ENCODE measurements at places on chromosomes 4 and X.

DNA sequence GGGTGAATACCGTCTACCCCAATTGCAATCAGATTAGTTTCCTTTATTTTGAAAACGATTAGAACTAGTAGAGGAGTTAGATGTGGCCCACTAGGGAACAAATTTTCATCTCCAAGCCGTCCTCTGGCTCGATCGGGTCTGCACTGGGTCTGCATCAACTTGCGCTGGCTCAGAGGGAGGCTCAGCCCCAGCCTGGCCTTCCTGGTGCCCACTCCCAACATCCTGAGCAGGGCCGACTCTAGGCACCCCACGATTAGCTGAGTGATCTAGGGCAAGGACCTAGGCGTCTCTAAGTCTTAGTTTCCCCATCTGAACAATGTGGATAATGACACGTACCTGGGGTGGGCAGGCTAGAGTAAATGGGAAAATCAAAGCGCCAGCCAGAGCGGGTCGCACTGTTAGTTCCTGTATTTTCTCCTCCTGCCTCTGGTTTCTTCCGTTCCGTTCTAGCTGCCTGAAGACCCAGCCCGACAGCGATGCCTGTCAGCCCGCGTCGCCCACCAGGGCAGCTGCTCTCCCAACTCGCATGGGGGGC lies 7.7 kb upstream of the HAND2 start:
- no peak for DNase-seq

DNA sequence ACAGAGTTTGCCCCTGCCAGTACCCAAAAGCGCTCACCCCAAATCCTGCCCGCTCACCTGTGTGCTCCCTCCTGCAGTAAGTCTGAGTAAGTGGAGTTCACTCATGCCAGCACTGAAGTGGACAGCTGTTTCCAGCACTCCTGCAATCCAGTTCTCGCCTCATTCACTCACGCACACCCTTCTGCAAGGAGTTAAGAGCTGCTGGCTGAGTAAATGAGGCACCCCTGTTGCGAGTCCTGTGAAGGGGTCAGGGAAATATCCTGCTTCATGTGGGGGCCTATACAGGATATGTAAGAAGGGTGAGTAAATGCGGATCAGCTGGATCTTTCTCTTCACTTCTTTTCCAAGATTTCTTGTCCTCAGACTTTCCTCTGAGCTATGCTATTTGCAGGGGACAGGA lies 23.5 kb downstream of the CXCL8 start:
- no peak for DNase-seq

DNA sequence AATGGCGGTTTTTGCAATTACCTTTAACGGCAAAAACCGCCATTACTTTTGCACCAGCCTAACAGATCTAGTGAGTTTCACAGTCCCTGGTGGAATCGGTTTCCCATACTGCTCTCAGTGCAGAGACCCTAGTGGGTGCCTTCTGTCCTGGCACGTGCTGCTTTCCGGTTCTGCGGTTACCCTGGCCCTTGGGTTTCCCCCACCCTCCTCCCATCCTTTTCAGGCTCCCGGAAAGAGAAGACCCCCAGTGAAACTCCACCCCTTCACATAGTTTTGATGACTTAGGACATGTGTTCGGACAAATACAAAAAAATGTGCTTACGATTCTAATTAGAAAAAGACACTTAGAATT lies 36.9 kb downstream of the NLGN3 start:
- DNase-seq: no peak

- no peak for DNase-seq
Measured at GRCh38 chrX:69900491-69900890, 149.2 kb downstream of the AWAT2 start.

- DNase-seq: no peak
Measured at GRCh38 chr4:141789716-141790115, 153.3 kb downstream of the IL15 start.

DNA sequence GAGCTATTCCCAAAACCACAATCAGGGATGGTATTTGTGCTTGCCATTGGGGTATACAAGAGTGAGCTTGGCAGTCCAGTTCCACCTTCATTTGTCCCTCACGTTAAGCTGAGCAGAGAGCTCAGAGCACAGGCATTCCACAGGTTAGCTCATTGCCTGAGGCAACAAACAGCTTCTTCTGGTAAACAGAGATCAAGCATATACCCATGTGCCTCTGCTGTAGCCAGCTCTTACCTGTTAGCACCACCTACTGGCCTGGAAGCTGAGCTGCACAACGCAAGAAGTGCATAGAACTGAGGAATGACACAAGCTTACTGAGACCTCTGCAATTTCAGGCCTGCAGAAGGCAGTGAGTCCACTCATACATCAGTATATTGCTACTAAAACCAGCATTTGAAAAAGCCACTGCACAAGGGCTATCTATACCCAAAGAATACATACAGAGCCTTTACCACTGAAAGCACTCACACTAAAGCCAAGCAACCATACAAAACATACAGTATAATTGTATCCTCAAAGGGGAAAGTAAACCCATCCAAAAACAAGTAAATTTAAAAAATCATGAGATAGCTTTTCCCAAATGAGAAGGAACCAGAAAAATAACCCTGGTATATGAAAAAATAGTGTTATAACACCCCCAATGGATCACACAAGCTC lies 258.3 kb upstream of the GABRA2 start:
- no peak for DNase-seq

GRCh38 chr4:172819353-172819752 lies 349.3 kb upstream of the GALNT7 start:
- DNase-seq: no peak

GRCh38 chr4:108709234-108709633 lies 53.6 kb downstream of the ETNPPL start:
- DNase-seq: no peak

DNA sequence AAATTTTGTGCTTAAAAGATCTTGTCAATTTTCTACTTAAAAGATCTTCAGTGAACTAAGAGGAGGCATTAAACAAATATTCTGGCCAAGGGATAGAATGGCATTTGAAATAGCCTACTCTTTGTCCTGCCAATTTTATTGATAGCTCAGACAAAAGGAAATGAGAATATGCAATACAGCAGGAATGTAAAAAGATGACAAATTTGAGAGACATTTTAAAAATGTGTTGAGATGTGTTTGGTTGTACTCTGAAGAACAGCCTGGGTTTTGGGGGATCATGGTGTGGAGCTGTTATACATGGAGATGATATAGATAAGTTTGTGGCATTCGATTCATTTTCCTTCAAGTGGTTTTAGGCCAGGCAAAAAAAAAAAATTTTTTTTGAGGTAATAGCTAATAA lies 11.6 kb upstream of the MAD2L1 start:
- DNase-seq: no peak

DNA sequence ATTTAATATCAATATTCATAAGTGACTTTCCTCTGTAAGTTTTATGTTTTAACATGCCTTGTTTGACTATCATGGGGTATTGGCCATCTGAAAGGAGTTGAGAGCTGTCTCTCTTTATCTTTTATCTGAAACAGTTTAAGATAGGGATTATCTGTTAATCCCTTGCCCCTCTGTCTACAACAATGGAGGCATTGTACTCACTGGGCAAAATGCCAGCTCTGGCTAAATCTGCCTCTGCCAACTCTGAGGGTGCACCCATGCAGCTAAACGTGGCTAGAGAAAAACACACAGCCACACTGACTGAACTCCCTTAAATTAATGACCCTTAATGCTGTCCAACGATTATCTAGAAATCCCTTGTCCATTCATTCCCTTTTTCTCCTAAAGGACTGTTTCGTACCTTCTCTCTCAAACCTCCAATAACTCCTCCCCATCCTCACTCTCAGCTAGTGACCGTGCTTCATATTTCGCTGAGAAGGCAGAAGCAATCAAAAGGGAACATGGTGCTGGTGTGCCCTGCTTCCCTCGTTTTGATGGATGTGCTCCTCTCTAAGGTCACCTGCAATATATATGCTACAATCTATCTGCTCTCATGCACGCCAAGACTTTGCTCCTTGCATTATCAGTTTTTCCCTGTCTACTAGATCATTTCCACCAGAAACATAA lies 10.3 kb downstream of the PHKA2 start:
- no peak for DNase-seq

DNA sequence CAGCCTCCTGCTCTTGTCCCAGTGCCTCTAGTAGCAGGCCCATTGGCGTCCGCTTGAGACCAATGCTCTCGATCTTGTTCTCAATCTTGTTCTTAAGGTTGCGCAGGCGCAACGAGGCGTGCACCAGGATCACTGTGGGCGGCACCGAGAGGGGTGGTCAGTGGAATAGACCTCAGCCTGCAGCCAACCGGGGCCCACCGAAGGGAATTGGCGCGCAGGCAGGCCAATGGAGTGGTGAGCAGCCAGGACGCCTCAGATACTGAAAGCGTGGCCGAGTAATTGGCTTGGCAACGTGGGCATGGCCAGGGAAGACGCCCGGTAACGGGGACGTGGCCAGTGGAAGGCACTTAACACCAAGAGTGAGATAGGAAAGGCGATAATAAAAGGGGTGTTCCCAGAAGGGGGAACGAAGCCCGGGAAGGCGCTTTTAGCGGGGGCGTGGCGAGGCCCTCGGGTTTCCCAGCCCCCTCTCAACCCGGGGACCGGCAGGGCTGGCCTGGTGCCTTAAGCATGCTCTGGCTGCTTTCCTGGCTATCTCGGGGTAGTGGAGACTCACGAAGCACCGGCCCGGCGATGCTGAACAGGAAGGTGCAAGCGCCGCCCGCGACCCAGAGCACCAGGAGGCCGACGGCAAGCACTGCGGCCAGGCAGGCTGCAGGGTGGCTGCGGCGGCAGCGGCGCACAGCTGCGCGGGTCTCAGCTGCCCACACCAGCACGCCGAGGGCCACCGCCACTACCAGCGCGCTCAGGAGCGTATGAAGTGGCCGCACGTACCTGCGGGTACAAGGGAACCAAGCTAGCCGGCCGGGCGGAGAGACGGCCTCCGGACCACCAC lies 1.7 kb downstream of the PRAF2 start:
- DNase-seq: no peak

DNA sequence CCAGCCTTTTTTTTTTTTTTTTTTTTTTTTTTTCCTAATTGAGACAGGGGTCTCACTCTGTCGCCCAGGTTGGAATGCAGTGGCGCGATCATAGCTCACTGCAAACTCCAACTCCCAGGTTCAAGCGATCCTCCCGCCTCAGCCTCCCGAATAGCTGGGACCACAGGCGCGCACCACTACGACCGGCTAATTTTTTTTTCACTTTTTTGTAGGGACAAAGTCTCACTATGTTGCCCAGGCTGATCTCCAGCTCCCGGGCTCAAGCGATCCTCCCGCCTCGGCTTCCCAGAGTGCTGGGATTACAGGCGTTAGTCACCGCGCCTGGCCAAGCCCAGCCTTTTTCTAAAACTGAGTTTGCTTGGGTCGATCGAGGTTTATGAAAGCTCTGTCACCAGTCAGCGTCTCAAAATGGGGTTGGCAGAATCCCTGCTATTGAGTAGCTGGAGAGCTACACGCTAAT lies 1.3 kb upstream of the OTUD5 start:
- no peak for DNase-seq

DNA sequence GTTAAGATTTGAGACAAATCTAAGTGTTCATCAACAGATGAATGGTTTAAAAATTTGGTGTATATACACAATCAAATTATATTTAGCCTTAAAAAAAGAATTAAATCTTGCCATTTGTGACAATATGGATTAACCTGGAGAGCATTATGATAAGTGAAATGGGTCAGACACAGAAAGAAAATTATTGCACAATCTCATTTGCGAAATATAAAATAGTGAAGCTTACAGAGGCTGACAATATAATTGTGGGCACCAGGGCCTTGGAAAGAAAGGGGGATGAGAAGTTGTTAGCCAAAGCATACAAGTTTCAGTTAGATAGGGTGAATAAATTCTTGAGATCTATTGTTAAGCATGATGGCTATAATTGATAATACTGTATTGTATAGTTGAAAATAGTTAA lies 883.0 kb downstream of the TECRL start:
- DNase-seq: no peak

DNA sequence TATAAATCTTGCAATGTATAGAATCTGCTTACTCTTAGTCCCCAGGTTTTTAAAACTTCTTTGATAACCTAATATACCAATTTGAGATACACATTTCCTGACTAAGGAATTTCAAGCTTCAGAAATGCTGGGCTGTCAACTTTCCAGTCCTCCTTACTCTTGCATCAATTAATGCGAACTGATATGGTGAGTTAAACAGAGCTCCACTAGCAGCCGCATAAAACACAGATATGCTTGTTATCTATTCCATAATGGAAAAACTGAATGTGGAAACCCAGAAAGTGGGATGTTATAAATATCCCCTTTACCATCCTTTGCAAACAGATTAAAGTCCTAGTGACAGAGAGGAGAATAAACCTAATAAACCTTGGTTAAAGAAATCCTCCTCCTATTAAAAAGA lies 1913.7 kb downstream of the STIM2 start:
- no peak for DNase-seq

DNA sequence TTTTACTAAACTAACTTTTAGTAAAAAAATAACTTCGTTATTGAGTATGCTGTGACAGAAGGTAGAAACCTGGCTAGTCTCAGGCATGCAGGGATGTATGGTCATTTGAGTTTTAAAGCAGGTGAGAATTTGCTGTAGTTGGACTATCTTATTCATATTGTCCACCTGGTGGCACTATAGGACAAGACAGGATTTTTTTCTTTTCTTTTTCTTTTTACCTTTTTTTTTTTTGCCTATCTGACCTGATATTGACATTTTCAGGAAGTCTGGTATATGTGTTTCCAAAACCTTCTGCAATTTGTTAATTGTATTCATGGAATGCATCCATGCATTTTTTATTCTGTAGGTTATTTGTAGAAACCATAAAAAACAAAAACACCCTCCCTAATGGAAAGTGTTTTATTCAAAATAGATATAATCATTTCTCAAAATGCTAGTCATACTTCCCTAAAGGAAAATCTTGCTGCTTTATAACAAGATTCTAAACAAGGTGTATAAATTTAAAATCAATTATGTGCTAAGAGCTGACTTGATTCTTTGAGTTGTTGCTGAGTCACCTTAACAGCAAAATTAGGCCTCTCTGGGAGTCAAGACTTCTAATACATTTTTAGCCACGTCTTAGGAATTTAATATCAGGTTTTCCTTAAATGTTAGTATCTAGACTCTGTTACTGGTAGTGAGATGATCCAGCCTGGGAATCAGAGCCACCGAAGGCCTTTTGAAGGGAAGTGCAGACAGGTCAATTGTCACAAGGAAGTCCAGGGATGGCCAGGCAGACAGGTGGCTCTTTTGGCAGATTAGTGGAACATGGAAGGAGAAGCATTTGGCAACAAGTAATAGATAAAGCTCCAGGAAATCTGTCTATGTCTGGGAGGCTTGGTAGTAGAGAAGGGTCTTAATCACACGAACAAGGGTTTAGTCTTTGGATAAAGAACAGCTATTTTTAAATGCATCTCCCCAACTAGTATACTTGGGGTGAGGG lies 201.3 kb upstream of the GNPDA2 start:
- DNase-seq: peak; percentile 2

DNA sequence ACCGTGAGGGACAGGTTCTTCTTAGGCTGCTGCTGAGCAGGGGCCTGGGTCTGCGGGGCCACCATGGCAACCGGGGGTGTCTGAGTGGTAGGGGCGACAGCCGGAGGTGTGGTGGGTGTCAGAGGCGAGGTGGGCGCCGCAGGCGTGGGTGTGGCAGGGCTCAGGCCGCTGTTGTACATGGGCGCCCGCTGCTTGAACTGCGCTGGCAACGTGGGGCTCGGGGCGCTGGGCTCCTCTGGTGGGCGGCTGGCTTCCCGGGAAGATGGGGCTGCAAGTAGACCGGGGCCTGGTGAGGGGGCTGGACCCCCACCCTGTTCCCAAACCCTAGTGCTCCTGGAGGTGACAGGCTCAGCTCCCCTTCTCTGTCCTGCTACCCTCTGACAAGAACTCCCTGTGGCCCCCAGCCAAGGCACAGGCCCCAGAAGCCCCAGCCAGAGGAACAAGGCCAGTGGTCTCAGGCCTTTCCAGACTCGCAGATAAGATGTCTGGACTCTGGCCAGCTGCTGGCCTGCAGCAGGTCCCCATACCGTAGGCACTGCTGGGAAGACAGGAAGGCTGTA lies 24.8 kb downstream of the NELFA start:
- DNase-seq: no peak

Data from HCT116 (cell line).